ENCODE measurements at places on chromosomes 2 and 18. TPM values are rescaled to one million over a fixed set of nuclear protein-coding genes. Genes with fewer than 3 reads are reported as not detected.

DNA sequence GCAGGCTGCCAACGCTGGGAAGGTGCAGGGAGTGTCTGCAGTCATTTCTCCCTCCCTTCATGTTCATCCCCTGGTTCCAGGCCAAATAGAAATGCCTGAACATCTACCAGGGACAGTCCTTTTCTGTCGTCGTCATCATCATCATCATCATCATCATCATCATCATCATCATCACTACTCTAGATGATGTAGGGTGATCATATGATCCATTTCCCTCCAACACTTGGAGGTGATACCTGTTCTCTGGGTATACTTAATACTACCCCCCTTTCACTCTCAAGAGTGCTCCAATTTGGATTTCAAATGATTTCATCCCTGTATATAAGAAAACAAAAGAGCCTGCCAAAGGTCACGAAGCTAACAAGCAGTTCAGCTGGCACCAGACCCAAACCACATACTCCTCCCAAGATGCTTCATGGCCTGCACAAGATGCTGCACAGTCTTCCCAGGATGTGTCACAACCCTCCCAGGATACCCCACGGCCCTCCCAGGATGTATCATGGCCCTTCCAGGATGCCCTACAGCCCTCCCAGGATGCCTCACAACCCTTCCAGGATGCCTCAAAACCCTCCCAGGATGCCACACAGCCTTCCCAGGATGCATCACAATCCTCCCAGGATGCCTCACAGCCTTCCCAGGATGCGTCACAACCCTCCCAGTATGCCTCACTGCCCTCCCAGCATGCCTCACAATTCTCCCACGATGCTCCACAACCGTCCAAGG is 257.9 kb downstream of the DYSF start:
- H3K4me1 ChIP-seq: no peaks in the 10 kb centered on the region
- peaks cover 28% of the 10 kb centered on the region for H3K27me3 ChIP-seq
- DNase-seq: no peak
- H3K36me3 ChIP-seq: peaks cover 2% of the 10 kb centered on the region
- H3K4me3 ChIP-seq: no peak overlapping the region
- H3K27ac ChIP-seq: no peak overlapping the region

- H3K36me3 ChIP-seq: peaks cover 2% of the 10 kb centered on the region
- H3K27ac ChIP-seq: no peak overlapping the region
- peaks cover 11% of the 10 kb centered on the region for H3K4me1 ChIP-seq
Measured at GRCh38 chr2:31434911-31435310, 20.4 kb upstream of the XDH start.

- no peak overlapping the region for H3K4me3 ChIP-seq
- H3K27me3 ChIP-seq: no peaks in the 10 kb centered on the region
- no peak for DNase-seq
- H3K4me1 ChIP-seq: no peaks in the 10 kb centered on the region
- H3K36me3 ChIP-seq: no peaks in the 10 kb centered on the region
- H3K27ac ChIP-seq: no peak overlapping the region
Measured at GRCh38 chr2:186058614-186059013, 320.0 kb downstream of the FSIP2 start.

DNA sequence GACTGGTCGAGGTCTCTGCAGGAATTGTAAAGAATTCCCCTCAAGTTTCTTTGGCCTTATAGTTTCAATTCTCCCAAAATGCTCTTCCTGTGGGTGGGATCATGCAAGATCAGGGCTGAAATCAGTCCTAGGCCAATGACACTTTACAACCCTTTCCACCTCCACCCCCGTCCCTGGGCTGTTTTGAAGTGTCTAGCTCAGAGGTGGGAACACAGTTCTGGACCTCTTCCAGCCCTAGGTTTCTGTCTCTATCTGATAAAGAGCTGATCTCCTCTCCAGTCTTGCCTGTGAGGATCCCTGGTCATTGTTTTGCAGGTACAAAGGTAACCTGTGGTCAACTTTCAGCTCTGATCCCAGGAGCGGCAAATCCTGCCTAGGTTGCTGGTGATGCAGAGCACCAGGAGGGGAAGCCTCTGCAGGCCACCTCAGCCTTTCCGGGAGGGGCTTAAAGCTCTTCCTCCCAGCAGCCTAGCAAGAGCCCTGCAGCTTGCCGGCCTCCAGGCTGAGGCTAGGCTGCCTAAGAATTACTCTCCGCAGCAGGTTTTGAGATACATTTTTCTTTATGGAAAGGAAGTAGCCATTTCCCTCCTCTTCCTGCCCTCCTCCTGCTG is 69.8 kb upstream of the WIPF1 start:
- H3K4me1 ChIP-seq: peaks cover 5% of the 10 kb centered on the region
- no peaks in the 10 kb centered on the region for H3K36me3 ChIP-seq
- no peaks in the 10 kb centered on the region for H3K27me3 ChIP-seq
- no peak overlapping the region for H3K4me3 ChIP-seq
- no peak overlapping the region for H3K27ac ChIP-seq

DNA sequence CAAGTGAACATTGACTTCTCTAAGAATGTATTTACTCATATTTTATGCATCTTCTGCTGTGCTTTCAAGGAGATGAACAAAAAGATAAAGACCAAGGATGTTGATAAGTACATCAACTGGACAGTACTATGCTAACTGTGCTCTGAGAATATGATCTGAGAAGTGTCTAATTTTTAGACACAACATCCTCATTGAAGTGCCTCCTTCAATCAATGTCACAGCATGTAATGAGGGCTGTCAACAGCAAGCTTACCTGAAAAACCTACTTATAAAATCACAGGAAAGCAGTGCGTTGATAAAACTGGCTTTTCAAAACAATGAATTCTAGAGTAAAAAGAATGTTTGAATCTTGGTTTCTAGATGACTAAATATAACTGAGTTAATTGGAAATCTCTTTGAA is 452.9 kb upstream of the DSEL start:
- H3K27me3 ChIP-seq: no peaks in the 10 kb centered on the region
- no peak overlapping the region for H3K4me3 ChIP-seq
- no peaks in the 10 kb centered on the region for H3K4me1 ChIP-seq
- H3K36me3 ChIP-seq: no peaks in the 10 kb centered on the region

- H3K4me3 ChIP-seq: no peak overlapping the region
- no peak for DNase-seq
- peak overlapping the region; percentile 69 for H3K27ac ChIP-seq
- H3K27me3 ChIP-seq: no peaks in the 10 kb centered on the region
- no peaks in the 10 kb centered on the region for H3K36me3 ChIP-seq
Measured at GRCh38 chr2:233838251-233838650, 16.1 kb downstream of the HJURP start.

GRCh38 chr18:49841236-49842217 is 28.2 kb upstream of the ACAA2 start:
- DNase-seq: no peak
- peaks cover under 1% of the 10 kb centered on the region for H3K36me3 ChIP-seq

GRCh38 chr2:203225423-203226039 is 13.3 kb upstream of the CYP20A1 start:
- DNase-seq: no peak
- H3K36me3 ChIP-seq: no peaks in the 10 kb centered on the region
- no peaks in the 10 kb centered on the region for H3K27me3 ChIP-seq
- H3K4me3 ChIP-seq: no peak overlapping the region
- H3K4me1 ChIP-seq: no peaks in the 10 kb centered on the region

DNA sequence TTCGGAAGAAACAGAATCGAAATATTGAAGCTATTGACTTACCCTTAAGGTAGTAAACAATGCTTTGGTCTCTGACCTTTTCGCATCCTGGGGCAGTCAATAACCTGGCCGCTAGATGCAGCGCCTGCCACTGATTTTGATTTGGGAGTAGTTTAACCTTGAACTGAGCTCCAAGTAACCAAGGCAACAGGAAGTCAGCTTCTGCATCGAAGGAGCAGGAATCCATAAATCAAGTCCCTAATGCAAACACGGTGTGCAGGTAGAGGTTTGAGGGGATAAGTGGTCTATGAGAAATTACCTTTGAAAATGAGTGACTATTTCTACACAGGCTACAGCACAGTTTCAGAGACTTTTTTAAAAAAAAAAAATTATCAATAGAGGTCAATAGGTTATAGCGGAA is 353.5 kb downstream of the SETBP1 start:
- H3K4me1 ChIP-seq: no peaks in the 10 kb centered on the region
- peaks cover 7% of the 10 kb centered on the region for H3K27me3 ChIP-seq
- DNase-seq: no peak
- H3K27ac ChIP-seq: no peak overlapping the region
- H3K36me3 ChIP-seq: no peaks in the 10 kb centered on the region

DNA sequence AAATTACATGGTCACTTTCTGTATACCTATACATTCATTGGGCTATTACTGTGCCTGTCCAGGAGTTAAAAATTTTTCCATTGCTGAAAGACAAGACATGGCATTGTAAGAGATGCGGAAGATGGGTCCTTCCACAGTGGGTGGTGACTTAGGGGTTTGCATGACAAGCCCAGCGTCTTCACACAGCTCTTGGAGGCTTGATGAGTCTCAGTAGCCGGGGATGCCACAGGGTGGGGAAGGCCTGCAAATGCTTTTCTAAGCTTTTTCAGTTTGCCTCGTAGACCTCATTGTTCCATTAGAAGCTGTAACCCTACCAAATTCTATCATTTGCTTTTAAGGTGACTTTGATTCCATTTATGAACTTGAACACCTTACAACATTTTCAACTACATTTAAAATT is 18.1 kb upstream of the MAPRE3 start:
- no peaks in the 10 kb centered on the region for H3K36me3 ChIP-seq
- no peak for DNase-seq
- no peaks in the 10 kb centered on the region for H3K4me1 ChIP-seq
- no peak overlapping the region for H3K4me3 ChIP-seq
- H3K27ac ChIP-seq: no peak overlapping the region
- peaks cover 49% of the 10 kb centered on the region for H3K27me3 ChIP-seq

DNA sequence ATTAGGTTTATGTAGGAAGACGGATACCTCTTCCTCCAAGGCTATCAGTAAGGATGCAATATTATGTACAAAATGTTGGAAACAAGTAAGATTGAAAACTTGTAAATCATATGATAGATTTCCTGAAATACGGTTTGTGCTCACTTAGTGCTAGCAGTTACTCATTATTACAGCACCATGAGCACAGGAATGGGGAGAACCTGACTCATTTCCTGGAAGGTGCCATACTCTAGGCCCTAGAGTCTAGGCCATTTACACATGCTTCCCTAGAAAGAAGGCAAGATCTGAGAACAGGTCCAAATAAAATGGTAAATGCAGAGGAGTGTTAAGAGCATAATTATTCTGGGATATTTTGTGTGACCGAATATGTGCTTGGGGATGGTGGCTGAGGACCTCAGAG is 467.7 kb upstream of the CELF4 start:
- no peaks in the 10 kb centered on the region for H3K27me3 ChIP-seq
- no peak overlapping the region for H3K4me3 ChIP-seq
- no peaks in the 10 kb centered on the region for H3K36me3 ChIP-seq
- no peak overlapping the region for H3K27ac ChIP-seq
- no peak for DNase-seq
- H3K4me1 ChIP-seq: no peaks in the 10 kb centered on the region

DNA sequence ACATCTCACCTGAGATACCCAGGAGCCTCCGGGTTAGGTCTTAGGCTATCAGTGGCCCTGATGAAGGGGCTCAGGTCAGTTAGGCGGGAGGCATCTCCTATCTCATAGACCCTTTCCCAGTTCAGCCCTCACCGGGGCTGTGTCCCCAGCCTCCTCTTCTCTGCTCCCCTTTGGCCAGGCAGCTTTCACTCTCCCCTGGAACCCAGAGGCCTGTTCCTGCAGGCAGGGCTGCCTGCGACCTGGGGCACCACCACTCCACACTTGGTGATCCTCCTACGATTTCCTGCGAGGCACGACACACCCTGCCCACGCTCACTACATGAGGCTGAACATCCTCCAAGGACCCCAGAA is 51.2 kb downstream of the SFXN5 start:
- no peak for DNase-seq
- no peaks in the 10 kb centered on the region for H3K27me3 ChIP-seq
- peaks cover 2% of the 10 kb centered on the region for H3K36me3 ChIP-seq

DNA sequence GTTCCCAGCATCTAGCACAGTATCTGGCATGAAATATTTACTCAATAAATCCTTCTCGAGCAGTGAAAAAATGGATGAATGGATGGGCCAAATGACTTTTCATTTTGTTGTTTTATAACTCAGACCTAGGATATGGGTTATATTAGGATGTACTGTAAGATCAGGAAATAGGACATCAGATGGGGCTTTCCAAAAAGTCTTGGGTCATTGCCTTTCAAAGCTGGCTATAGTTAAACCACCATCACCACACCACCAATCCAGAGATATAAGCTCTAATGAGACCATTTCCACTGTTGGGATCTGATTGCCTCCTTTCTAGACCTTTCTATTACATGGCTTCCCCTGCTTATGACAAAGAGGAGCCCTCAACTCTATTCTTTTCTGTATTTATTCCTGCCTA is 525.0 kb upstream of the TCF4 start:
- no peak overlapping the region for H3K4me3 ChIP-seq
- no peak for DNase-seq
- H3K4me1 ChIP-seq: no peaks in the 10 kb centered on the region
- H3K27me3 ChIP-seq: no peaks in the 10 kb centered on the region
- no peaks in the 10 kb centered on the region for H3K36me3 ChIP-seq

GRCh38 chr18:80107426-80107825 is 1.6 kb upstream of the ADNP2 start:
- peaks cover 31% of the 10 kb centered on the region for H3K4me1 ChIP-seq
- no peak overlapping the region for H3K4me3 ChIP-seq
- H3K27me3 ChIP-seq: no peaks in the 10 kb centered on the region
- no peak for DNase-seq
- H3K27ac ChIP-seq: peak overlapping the region; percentile 56

- H3K27me3 ChIP-seq: no peaks in the 10 kb centered on the region
- H3K27ac ChIP-seq: peak overlapping the region; percentile 98
- H3K36me3 ChIP-seq: peaks cover 2% of the 10 kb centered on the region
- DNase-seq: peak; percentile 30
- peak overlapping the region; percentile 96 for H3K4me3 ChIP-seq
- peaks cover 39% of the 10 kb centered on the region for H3K4me1 ChIP-seq
Measured at GRCh38 chr2:68466361-68466777, 725 bp downstream of the FBXO48 start.

DNA sequence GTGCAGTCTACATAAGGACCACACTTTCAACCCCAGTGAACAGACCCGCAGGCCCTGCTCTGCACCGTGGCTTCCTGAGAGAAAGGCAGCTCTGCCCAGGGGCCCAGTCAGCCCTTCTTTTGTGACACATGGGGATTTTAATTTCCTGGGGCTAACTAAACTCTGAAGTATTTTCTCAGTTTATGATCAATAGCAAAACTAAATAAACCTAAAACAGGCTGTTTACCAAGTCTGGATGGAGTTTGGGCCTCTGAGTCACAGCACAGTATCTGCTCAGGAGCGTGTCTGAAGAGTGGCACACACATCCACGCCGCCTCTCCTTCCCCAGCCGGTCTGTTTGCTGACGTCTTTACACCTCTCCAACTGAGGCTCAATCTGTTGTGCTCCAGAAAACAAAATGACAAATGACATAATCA is 72.3 kb downstream of the LDLRAD4 start:
- no peaks in the 10 kb centered on the region for H3K27me3 ChIP-seq
- peak overlapping the region; percentile 33 for H3K4me3 ChIP-seq
- H3K36me3 ChIP-seq: peaks cover 3% of the 10 kb centered on the region
- peak overlapping the region; percentile 91 for H3K27ac ChIP-seq

GRCh38 chr18:78692105-78692504 is 287.5 kb upstream of the SALL3 start:
- no peak overlapping the region for H3K27ac ChIP-seq
- no peaks in the 10 kb centered on the region for H3K27me3 ChIP-seq
- DNase-seq: no peak

MAP3K20 gene
- 4.1 TPM for total RNA-seq

ZEB2 gene
- total RNA-seq: 49.5 TPM

CDKL4 gene
- not detected for total RNA-seq

TM4SF20 gene
- total RNA-seq: not detected

CXCR1 gene
- total RNA-seq: not detected

TUBA4B gene
- total RNA-seq: not detected

UCN gene
- 1.5 TPM for total RNA-seq

MARCHF4 gene
- total RNA-seq: not detected

SLC11A1 gene
- total RNA-seq: 2.7 TPM

OR6B2 gene
- total RNA-seq: not detected

TDRD15 gene
- 0.13 TPM for total RNA-seq

FOXI3 gene
- not detected for total RNA-seq

SPHKAP gene
- total RNA-seq: not detected

All from T-helper 17 cell (primary cell).